ENCODE measurements at places on chromosomes 7 and 10. TPM values are rescaled to one million over a fixed set of nuclear protein-coding genes. Genes with fewer than 3 reads are reported as not detected.

RHEB gene
- 74.9 TPM for total RNA-seq

ARHGEF35 gene
- total RNA-seq: 2.8 TPM

INMT gene
- 20.8 TPM for total RNA-seq

BCL7B gene
- total RNA-seq: 20.2 TPM

ABCB1 gene
- 10.5 TPM for total RNA-seq

CDC14C gene
- 0.17 TPM for total RNA-seq

Data from smooth muscle cell of trachea (primary cell).